ENCODE measurements at places on chromosomes 2 and 18.
A peak's percentile ranks its signal among the peaks of the same experiment; 100 is the strongest.

DNA sequence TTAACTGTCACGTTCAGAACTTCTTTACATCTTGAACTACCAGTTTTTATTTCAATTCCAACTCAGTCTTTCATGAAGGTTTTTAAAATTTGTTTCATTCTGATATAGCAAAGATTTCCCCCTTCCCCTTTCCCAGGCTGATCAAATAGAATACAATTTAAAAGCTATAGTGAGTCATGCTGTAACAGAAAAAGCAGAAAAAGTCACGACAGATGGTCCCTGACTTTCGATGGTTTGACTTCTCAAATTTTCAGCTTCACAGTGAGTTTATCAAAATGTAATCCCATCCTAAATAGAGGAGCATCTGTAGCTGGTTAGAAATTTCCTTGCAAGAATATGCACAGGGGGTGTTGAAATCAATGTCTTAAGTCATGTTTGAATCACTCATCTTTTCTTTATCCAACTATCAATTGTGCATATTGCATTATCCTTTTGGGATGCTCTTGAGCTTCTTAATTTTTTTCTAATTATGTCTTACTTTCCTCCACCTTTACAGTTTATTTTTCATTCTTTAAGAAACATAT, 500.3 kb downstream of the LRP1B start:
- DNase-seq: no peak

GRCh38 chr2:109254174-109254904, 125.3 kb downstream of the SH3RF3 start:
- no peak for DNase-seq

DNA sequence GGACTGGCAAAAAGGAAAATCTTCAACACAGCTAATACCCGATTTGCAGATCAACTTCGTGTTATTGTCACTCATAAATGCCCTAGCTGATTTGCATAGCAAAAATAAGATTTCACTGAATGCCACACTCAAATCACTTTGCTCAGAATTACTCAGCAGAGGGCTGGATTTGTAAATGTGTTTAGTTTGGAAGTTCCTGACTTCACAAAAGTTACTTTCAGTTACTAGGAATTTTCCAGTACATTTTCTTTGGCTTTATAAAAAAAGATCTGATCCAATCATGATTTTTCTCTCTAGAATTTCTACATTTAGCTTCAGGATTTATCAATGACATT, 433.3 kb upstream of the ID2 start:
- no peak for DNase-seq

GRCh38 chr2:45889620-45890370, 238.3 kb downstream of the PRKCE start:
- no peak for DNase-seq

DNA sequence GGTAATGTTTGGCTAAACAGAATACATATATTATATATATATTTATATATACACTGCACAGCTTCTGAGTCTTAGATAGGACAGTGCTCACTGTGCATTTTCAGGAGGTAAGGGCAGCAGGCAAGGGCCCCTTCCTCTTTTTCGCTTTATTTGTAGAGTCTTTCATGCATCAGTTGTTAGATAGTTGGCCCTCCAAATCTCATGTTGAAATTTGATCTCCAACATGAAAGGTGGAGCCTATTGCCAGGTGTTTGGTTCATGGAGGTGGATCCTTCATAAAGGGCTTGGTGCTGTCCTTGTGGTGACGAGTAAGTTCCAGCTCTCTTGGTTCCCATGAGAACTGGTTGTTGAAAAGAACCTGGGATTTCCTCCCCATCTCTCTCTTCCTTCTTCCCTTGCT, 48.1 kb downstream of the TSN start:
- DNase-seq: no peak

GRCh38 chr2:45168711-45169338, 159.6 kb upstream of the SIX2 start:
- peak; percentile 16 for DNase-seq

GRCh38 chr2:54879598-54880332, 156.3 kb downstream of the EML6 start:
- DNase-seq: no peak

- no peak for DNase-seq
These were observed 152.9 kb downstream of the NCKAP5 start for GRCh38 chr2:133415210-133415876.

- no peak for DNase-seq
These were observed 37.3 kb downstream of the FHOD3 start for GRCh38 chr18:36334798-36335197.

DNA sequence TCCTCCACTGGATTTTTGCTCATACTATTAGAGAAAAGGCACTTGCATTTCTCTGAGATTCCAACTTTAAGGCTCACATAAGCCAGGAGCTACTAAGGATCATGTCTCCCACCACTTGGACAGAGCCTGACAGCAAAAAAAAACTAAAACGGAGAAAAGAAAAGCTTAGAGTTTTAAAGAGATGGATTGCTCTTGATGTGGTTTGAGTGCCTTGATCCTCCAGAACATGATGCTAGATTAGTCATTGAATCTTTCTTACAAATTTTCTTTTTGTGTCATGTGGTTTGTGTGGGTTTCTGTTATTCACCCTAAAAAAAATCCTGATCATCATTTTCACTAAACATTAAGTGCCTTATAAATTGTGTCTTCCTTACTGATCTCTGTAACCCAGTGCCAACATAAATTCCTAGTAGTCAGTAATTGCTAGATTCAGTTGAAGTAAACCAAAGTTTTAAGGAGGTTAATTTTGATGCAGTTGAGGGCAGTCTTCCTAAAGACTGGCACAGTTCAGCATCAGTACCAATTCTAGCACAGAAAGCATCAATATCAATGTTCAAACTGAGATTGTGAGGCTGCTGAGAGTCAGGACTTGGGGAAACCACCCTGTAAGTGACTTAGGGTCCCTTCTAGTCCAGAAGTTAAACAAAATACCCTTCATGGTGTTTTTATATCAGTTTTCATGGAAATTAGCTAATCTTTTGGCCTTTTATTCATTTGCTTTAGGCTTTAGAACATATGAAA, 206.3 kb downstream of the RAD51AP2 start:
- no peak for DNase-seq

DNA sequence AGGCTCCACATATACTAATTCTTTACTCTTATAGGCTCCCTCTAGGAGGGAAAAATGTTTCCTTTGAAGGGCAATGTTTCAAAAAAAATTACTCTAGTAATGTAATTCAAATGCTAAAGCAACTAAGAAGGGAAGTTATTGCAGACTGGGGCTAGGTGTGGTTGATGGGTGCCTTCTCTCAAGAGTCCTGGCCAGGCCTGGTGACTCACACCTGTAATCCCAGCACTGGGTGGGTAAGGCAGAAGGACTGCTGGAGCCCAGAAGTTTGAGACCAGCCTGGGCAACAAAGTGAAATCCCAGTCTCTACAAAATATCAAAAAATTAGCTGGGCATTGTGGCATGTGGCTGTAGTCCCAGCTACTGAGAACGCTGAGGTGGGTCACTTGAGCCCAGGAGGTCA, 31.2 kb upstream of the CDKL4 start:
- no peak for DNase-seq

DNA sequence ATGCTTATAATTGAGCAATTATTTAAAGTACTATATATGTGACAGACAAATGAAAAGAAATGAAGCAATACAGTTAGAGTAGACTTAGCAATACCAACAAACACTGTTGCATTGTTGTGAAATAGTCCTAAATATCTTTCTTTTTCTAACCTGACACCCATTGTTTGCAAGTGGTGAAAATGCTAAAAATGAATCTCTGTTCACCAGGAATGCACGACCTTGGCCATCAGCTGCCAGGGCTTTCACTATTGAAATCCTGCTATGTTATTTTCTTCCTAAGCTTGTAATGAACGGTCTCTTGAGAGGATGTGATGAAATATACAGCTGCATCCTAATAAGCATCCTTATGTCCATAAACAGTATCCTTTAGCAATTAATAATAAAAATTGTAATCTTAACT, 136.2 kb upstream of the MGAT5 start:
- DNase-seq: no peak

- no peak for DNase-seq
These were observed 114.5 kb downstream of the RGPD3 start for GRCh38 chr2:106353676-106354075.

DNA sequence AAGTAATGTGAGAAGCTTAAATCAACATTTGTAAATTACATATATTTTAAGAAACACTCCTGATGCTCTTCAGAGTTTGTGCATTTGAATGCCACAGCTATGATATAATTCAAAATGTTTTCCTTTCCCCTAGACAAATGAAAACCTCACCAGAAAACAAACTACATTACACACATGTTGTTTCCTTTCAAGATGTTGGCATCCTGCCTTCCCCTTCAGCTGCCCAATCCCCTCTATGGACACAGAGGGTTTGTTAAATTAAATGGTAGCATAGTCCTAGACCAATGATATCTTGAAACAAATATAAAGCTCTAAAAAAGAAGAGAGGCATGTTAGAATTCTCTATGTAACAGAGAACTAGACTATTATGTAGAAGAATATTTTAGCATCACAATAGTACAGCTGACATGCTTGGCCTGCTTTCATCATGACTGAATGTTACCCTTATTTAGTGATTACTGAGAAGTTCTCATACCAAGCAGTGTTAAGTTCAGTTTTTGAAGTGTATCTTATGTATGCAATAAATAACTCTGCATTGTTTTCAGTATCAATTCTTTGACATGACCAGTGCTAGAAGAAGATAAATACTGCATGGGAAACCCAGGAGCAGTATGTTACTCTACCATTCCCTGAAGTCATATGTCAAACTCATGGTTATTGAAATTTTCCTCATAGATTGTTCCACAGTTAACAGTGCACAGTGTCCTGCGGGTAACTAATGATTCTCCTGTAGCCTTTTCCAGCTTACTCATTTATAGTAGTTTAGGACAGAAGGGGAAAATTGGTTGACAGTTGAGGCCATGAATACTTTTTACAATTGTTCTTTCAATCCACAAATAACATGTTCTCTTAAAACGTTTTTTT, 316.3 kb upstream of the KCNJ3 start:
- DNase-seq: no peak

GRCh38 chr2:69989009-69989408, 27.6 kb upstream of the ASPRV1 start:
- no peak for DNase-seq

GRCh38 chr2:122519821-122520611, 764.6 kb downstream of the TSN start:
- no peak for DNase-seq

- DNase-seq: no peak
These were observed 4.5 kb downstream of the LPIN1 start for GRCh38 chr2:11750917-11751316.

DNA sequence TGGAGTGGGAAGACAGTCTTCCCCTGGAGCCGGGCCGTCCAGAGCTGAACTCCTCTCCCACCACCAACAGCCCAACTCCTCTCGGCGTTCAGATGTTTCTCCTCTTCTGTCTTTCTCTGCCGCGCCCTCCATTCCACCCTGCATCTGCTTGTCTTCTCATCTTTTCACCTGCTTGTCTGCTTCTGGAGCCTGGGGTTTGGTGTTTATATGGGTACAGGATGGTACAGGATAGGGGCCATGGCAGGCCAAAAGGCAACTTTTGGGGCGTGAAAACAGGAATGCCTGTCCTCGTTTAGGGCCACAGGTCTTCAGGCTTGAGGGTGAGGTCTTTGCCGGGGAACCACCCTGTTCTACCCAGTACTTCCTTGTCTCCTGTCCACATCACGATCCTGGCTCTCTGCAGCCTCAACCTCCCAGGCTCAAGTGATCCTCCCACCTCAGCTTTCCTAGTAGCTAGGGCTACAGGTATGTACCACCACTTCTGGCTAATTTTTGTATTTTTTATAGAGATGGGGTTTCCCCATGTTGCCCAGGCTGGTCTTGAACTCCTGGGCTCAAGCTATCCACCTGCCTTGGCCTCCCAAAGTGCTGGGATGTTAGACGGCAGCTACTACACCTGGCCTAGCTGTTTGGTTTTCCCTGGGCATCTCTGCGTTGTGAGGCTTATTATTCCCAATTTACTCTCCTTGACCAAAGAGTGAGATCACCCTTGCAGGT, 60.8 kb upstream of the REL start:
- DNase-seq: no peak

- no peak for DNase-seq
These were observed 909.7 kb downstream of the EPHA4 start for GRCh38 chr2:220662431-220662830.

- DNase-seq: no peak
These were observed 64.9 kb downstream of the MCFD2 start for GRCh38 chr2:46850742-46851141.

- DNase-seq: no peak
These were observed 479.4 kb downstream of the METTL4 start for GRCh38 chr18:2091937-2092336.

GRCh38 chr2:190649798-190650390, 1.0 kb downstream of the NAB1 start:
- DNase-seq: peak; percentile 30

- DNase-seq: no peak
These were observed 139.8 kb downstream of the ZFP36L2 start for GRCh38 chr2:43086451-43087221.

- no peak for DNase-seq
These were observed 33.3 kb downstream of the CFLAR start for GRCh38 chr2:201149064-201149820.

- no peak for DNase-seq
These were observed 156.1 kb downstream of the MYO1B start for GRCh38 chr2:191401287-191401686.

DNA sequence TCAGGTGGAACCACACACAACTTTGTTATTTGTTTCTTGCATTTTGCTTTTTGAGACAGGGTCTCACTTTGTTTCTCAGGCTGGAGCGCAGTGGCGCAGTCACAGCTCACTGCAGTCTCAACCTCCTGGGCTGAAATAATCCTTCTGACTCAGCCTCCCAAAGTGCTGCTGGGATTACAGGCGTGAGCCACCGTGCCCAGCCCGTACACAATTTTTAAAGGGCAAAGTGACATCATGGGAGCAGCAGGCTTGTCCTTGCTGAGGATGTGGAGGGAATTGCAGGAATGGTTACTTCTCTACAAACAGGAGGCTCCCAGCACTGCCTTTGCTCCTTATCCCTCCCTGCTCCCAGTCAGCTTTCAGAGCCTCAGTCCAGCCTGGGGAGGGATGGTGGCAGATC, 355.9 kb upstream of the KLHL29 start:
- DNase-seq: no peak

GRCh38 chr2:221289389-221289788, 282.7 kb downstream of the EPHA4 start:
- no peak for DNase-seq

DNA sequence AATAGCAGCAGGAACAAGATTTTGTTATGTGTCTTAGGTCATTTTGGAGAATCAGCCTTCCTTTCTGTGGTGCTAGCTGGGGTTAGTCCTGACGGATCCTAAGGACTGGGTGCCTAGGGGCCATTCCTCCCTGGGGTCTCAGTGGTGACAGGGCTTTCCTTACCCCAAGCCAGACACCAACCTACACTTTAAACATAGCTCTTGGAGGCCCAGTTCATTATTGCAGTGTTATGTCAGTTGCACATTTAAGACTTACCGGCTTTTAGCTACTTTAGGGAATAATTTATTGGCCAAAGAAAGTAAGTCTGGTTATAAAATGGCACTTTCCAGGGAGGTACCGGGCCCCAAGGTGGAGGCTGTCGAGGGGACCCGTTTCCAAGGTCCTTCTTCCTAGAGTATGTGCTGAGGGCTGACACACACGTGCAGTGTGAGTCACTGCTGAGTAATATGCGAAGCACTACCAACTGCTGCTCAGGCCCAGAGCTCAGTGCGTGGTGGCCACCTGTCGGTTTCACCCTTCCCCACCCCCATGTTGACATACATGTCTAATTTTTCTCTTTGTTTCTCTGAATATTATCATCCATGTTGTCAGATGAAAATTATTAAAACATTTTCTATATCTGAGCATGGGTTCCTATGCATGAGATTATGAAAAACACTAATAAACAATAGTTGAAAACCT, 37.0 kb upstream of the GRHL1 start:
- no peak for DNase-seq

Measured in NCI-H748 treated with DMSO at 0.1 percent for 48 hours (cell line).